ENCODE measurements at places on chromosomes 7 and 10.

DNA sequence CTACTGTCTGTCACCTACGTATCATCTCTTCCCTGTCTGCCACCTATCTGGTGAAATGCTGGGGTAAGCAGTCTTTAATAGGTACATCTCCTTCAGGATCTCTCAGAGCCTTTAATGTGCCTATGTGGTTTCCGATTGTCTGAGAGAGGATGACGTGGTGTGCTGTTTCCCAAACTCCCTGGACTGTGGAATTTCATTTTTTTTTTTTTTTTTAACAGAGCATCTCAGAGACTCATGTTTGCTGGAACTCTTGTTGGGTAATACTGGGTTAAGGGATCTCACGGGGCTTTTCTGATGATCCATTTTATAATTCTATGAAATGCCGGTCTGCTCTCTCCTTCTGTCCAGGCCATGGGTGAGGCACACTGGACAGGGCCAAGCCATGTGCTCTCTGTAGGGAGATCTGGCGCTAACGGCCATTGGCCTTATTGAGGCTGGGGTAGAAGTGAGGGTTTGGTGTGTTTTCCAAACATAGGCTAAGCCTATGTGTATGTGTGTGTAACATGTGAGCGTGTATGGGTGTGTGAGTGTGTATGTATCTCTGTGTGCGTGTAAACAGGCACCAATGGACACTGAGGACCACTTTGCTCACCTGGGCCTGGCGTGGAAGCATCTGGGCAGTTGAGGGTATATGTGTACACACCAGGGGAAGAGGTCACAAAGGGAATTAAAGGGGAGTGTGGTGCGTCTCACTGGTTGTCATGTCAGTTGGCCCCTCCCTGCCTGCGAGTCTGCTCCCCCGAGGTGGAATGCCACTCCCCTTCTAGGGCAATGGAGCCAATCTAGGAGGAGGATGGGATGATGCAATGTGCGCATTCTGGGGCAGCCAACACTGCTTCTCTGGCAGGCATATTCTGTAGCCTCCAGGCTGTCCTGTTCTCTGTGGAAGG lies 7.8 kb downstream of the ADRA2A start:
- DNase-seq: no peak
- H3K27me3 ChIP-seq: peaks cover 35% of the 10 kb centered on the region
- no peaks in the 10 kb centered on the region for H3K36me3 ChIP-seq
- no peak overlapping the region for H3K27ac ChIP-seq

DNA sequence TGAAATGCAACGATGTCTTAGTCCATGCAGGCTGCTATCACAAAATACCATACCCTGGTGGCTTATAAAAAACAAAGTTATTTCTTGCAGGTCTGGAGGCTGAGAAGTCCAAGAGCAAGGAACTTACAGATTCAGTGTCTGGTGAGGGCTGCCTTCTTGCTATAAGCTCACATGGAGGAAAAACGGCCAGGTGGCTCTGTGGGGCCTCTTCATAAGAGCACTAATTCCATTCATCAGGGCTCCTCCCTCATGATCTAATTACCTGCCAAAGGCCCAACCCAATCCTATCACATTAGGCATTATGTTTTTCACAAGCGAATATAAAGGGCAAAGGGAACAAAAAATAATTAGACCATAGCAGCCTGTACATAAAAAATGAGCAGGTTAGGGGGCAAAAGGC lies 35.4 kb downstream of the PAPSS2 start:
- no peaks in the 10 kb centered on the region for H3K36me3 ChIP-seq
- H3K4me1 ChIP-seq: no peaks in the 10 kb centered on the region
- no peak overlapping the region for H3K4me3 ChIP-seq
- no peaks in the 10 kb centered on the region for H3K27me3 ChIP-seq

GRCh38 chr7:118575393-118575948 lies 351.0 kb downstream of the ANKRD7 start:
- no peaks in the 10 kb centered on the region for H3K36me3 ChIP-seq
- peaks cover 5% of the 10 kb centered on the region for H3K4me1 ChIP-seq
- H3K27ac ChIP-seq: no peak overlapping the region
- no peaks in the 10 kb centered on the region for H3K27me3 ChIP-seq
- H3K4me3 ChIP-seq: no peak overlapping the region
- no peak for DNase-seq

- H3K4me1 ChIP-seq: peaks cover 11% of the 10 kb centered on the region
- peaks cover 10% of the 10 kb centered on the region for H3K36me3 ChIP-seq
- no peak overlapping the region for H3K4me3 ChIP-seq
- H3K27ac ChIP-seq: peak overlapping the region; percentile 27
- no peak for DNase-seq
- peaks cover 5% of the 10 kb centered on the region for H3K27me3 ChIP-seq
These were observed 51.9 kb downstream of the DDC start for GRCh38 chr7:50513166-50513871.

DNA sequence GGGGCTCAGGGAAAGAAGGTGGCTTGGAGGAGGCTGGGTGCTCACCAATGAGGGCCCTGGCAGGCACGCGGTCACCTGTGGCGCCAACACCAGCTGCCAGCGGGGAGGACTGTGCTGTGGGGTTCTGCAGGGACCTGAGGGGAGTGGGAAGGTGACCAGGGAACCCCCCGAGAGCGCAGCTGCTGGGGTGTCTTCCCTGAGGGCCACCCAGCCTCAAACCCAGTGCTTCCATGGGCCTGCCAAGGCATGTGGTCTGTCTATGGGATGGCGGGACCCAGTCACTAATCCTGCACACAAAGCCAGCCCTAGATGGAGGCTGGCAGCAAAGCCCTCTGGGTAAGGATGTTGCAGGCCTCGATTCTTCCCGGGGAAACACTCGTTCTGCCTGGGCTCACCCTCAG lies 117.1 kb downstream of the EBF3 start:
- no peak for DNase-seq
- H3K36me3 ChIP-seq: no peaks in the 10 kb centered on the region
- H3K27ac ChIP-seq: no peak overlapping the region

DNA sequence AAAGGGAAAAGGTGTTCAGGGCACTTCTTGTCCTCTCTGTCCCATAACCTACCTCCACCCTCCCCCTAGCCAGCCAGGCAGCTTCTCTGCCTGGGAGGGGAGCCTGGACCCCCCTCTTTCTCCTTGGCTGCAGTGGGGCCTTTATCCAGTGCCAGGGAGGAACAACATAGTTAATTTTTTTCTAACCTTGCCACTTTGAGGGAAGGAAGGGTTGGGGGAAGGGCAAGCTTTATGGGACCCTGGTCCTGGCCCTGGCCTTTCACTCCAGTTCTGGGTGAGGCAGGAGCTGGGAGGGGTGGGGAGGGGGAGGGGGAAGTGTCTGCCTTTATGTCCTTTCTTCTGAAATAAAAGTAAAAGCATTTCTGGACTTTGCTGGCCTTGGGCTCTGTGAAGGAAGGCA lies 4.5 kb downstream of the VGF start:
- no peak overlapping the region for H3K27ac ChIP-seq
- H3K27me3 ChIP-seq: peaks cover 30% of the 10 kb centered on the region
- no peak for DNase-seq
- H3K4me3 ChIP-seq: peak overlapping the region; percentile 90

GRCh38 chr10:127614484-127615017 lies 65.4 kb downstream of the NPS start:
- no peaks in the 10 kb centered on the region for H3K4me1 ChIP-seq
- peaks cover 25% of the 10 kb centered on the region for H3K27me3 ChIP-seq
- no peaks in the 10 kb centered on the region for H3K36me3 ChIP-seq
- no peak overlapping the region for H3K27ac ChIP-seq

- H3K36me3 ChIP-seq: no peaks in the 10 kb centered on the region
- peaks cover 2% of the 10 kb centered on the region for H3K27me3 ChIP-seq
- no peak for DNase-seq
- no peak overlapping the region for H3K4me3 ChIP-seq
- peaks cover 4% of the 10 kb centered on the region for H3K4me1 ChIP-seq
These were observed 101.8 kb downstream of the DYNC1I1 start for GRCh38 chr7:95874129-95874528.

DNA sequence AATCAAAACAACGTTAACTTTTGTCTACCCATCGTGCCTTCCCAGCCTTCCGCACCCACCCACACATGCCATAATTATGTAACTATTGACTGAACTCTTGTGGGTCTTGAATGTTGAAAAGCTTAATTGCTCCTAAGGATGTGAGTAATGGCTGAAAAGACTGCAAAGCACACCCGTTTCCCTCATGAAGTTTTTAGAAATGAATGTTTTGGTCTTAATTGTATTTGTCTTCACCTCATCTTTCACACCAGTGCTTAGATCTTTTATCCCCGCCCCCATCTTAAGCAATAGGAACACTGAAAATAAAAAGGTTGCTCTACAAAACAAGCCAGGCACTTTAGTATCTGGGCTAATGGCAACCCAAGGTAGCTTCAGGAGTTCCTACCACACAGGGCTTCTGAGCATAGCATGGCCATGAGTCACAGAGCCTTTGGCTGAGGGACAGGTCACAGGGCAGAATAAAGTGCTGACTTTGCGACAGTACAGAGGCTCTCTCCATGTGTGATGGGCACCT lies 690.5 kb downstream of the PARD3 start:
- H3K36me3 ChIP-seq: peaks cover 6% of the 10 kb centered on the region
- H3K27ac ChIP-seq: no peak overlapping the region
- no peak for DNase-seq
- peaks cover 33% of the 10 kb centered on the region for H3K4me1 ChIP-seq
